Upper lobe of right lung (tissue), 1 donor: ENCODE measurements at places on chromosomes 7 and 10. TPM values are rescaled to one million over a fixed set of nuclear protein-coding genes. Genes with fewer than 3 reads are reported as not detected.

GRCh38 chr7:142104550-142105527 lies 6.7 kb upstream of the MGAM2 start:
- no peak overlapping the region for H3K27ac ChIP-seq
- no peaks in the 10 kb centered on the region for H3K4me1 ChIP-seq
- no peaks in the 10 kb centered on the region for H3K36me3 ChIP-seq
- no peak for DNase-seq
- no peak overlapping the region for H3K4me3 ChIP-seq
- H3K27me3 ChIP-seq: no peaks in the 10 kb centered on the region

DNA sequence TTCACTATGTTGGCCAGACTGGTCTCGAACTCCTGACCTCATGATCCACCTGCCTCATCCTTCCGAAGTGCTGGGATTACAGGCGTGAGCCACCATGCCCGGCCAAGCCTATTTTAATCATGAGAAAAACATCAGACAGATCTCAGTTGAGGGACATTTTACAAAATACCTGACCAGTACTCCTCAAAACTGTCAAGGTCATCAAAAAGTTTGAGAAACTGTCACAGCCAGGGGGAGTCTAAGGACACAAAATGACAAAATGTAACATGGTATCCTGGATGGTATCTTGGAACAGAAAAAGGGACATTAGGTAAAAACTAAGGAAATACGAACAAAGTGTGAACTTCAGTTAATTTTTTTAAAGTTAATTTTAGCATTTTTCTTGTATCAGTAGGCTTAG lies 219.8 kb upstream of the PPP1R3A start:
- H3K27me3 ChIP-seq: no peaks in the 10 kb centered on the region
- H3K4me3 ChIP-seq: no peak overlapping the region
- no peak for DNase-seq
- H3K36me3 ChIP-seq: no peaks in the 10 kb centered on the region

DNA sequence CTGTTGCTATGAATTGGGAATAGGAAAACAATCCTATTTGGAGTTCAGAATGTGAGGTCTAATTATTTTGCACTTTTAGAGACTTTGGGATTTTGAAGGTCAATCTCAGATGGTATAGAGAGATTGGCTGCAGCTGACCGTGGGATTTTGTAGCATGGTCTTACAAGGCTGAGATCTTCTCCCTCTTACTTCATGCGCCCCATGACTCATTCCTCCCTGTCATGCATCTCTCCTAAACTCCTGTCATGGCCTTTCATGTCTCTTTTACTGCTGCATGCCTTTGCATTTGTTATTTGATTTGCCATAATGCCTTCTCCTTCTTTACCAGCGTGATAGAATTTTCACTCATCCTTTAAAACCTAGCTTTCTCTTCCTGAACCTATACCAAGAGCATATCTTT lies 133.1 kb downstream of the BBS9 start:
- no peaks in the 10 kb centered on the region for H3K36me3 ChIP-seq
- no peak overlapping the region for H3K27ac ChIP-seq
- H3K27me3 ChIP-seq: no peaks in the 10 kb centered on the region
- DNase-seq: no peak
- no peak overlapping the region for H3K4me3 ChIP-seq

- no peaks in the 10 kb centered on the region for H3K36me3 ChIP-seq
- DNase-seq: no peak
- no peaks in the 10 kb centered on the region for H3K4me1 ChIP-seq
- no peak overlapping the region for H3K4me3 ChIP-seq
Measured at GRCh38 chr7:90655566-90655965, 59.4 kb downstream of the CDK14 start.

SLC39A12 gene
- 0.29 TPM for total RNA-seq

DNA sequence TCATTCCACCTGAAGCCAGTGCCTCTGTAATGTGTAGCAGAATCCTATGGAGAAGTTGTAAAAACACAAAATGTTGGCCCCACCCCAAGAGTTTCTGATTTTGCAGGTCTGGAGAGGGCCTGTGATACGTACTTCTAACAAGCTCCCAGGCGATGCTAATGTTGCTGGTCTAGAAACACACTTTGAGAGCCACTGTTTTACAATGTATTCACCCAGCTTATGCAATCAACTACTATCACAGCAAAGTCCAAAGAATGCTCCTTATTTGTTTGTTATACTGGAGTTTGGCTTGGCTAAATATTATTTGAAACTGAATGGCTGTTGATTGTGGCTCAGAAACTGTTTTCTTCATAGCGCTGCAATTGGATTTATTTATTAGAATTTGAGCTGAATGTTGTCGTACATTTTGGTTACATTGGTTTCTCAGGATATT lies 44.3 kb downstream of the DNAJB9 start:
- H3K36me3 ChIP-seq: no peaks in the 10 kb centered on the region
- no peaks in the 10 kb centered on the region for H3K27me3 ChIP-seq
- H3K4me3 ChIP-seq: no peak overlapping the region
- no peak for DNase-seq

GRCh38 chr10:52454491-52454890 lies 140.4 kb downstream of the DKK1 start:
- no peak overlapping the region for H3K27ac ChIP-seq
- H3K4me1 ChIP-seq: no peaks in the 10 kb centered on the region
- H3K27me3 ChIP-seq: no peaks in the 10 kb centered on the region
- H3K4me3 ChIP-seq: no peak overlapping the region

STAG3 gene
- 2.3 TPM for total RNA-seq

GRCh38 chr10:115171392-115171960 lies 78.3 kb downstream of the ATRNL1 start:
- H3K27me3 ChIP-seq: no peaks in the 10 kb centered on the region
- no peaks in the 10 kb centered on the region for H3K36me3 ChIP-seq
- no peak overlapping the region for H3K4me3 ChIP-seq
- H3K27ac ChIP-seq: no peak overlapping the region

- H3K4me3 ChIP-seq: no peak overlapping the region
- no peaks in the 10 kb centered on the region for H3K36me3 ChIP-seq
- H3K27me3 ChIP-seq: no peaks in the 10 kb centered on the region
- no peak for DNase-seq
Measured at GRCh38 chr7:138238734-138239659, 162.7 kb downstream of the AKR1D1 start.

DNA sequence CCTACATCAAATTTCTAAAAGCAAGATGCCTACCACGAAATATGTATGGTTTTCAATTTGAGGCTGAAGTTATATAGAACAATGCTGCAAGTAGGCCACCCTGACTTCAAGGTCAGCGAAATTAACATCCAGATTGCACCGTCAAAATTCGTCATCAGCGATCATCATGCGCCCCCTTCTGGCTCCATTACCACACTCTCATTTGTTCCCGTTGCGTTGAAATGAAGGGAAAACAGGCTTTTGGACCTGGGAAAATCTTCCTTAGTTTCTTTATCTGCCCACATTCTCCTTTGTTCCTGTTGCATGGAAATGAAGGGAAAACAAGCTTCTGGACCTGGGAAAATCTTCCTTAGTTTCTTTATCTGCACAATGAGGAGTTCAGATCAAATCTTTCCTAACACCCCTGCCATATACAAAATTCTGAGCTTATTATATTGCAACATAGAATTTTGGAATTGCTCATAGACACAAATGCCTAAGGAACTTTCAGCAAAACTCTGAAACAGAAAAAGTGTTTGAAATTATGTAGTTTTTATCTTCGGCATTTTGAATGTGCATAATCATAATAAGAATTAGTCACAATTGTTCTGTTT lies 98.2 kb upstream of the PRKCQ start:
- H3K36me3 ChIP-seq: no peaks in the 10 kb centered on the region
- H3K4me3 ChIP-seq: no peak overlapping the region
- no peaks in the 10 kb centered on the region for H3K27me3 ChIP-seq
- no peak overlapping the region for H3K27ac ChIP-seq
- DNase-seq: no peak
- no peaks in the 10 kb centered on the region for H3K4me1 ChIP-seq

GRCh38 chr10:112503643-112504042 lies 56.6 kb downstream of the VTI1A start:
- no peak overlapping the region for H3K4me3 ChIP-seq
- no peak for DNase-seq
- no peaks in the 10 kb centered on the region for H3K4me1 ChIP-seq
- no peaks in the 10 kb centered on the region for H3K36me3 ChIP-seq

DNA sequence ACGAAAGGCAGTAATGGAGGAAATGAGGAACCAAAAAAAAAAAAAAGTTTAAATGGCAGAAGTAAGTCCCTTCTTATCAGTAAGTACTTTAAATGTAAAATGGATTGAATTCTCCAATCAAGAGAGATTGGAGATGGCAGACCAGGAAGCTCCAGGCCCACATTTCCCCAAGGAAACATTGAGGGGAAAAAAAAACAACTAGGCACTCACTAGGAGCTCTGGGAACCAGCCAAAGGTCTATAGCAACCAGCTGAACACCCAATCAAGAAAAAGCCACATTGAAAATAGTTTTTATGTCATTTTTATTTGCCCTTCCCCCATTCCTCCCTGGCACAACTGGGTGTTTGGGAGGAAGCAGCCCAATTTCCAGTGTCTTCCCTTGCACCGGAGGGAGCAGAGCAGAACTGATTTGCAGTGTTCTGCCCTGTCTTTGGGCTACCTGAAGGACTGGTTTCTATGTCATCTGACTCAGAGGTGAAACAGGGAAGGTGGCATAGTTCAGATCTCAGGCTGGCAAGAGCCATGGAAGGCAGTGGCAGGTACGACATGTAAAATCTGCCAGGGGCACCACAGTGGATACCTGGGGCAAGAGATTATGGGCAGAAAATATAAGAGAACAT lies 121.9 kb downstream of the SMURF1 start:
- no peaks in the 10 kb centered on the region for H3K27me3 ChIP-seq
- peaks cover 10% of the 10 kb centered on the region for H3K36me3 ChIP-seq
- peaks cover 10% of the 10 kb centered on the region for H3K4me1 ChIP-seq
- H3K27ac ChIP-seq: no peak overlapping the region

LIPF gene
- not detected for total RNA-seq

DNA sequence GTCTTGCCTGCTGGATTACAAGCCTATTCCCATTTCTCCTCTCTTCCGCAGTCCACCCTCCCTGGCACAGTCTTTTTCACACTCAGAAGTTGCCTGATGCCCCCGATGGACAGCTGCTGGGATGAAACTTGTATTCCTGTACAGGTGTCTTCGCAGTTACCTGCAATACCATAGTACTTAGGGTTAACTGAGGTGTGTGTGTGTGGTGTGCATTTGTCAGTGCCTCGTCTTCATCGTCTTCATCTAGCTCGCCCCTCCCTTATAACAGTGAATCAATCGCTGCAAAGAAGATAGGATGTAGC lies 11.0 kb downstream of the NXPH1 start:
- no peaks in the 10 kb centered on the region for H3K4me1 ChIP-seq
- DNase-seq: no peak
- no peak overlapping the region for H3K27ac ChIP-seq
- H3K36me3 ChIP-seq: no peaks in the 10 kb centered on the region
- no peak overlapping the region for H3K4me3 ChIP-seq
- H3K27me3 ChIP-seq: peaks cover 65% of the 10 kb centered on the region

DNA sequence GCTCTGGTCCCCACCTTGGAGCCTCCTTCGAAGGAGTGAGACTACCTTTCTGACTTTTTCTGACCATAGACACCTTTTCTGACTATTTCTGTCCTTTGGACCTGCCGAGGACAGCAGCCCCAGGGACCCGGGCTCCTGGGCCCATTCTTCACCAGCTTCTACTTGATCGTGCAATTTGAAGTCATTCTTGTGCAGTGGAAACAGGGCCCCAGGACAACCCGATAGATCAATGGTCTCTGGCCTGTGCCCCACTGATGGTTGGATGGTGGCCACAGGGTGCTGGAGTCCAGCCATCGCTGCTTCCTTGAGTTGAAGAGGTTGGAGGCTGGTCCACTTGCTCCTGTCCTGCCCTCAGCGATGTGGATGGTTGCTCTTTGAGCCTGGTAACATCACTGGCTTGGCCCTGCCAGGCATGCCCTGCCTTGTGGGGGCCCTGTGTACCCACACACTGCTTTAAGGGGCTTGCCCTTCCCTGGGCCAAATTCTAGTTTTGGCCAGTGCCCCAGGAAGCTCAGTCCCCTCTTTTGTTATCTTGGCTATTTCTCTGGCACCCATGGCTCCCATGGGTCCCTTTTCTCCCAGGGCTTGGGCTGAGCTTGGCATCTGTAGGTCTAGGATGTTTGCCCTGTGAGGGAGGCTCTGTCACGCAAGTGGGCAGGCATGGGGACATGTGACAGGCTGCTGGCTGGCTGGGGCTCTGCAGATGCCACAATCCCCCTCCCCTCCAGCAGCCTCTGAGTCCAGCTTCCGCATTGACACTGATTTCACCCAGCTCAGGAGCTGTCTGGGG lies 375.6 kb upstream of the NUPR2 start:
- no peaks in the 10 kb centered on the region for H3K36me3 ChIP-seq
- no peaks in the 10 kb centered on the region for H3K27me3 ChIP-seq
- H3K4me1 ChIP-seq: no peaks in the 10 kb centered on the region

DOCK1 gene
- 46.4 TPM for total RNA-seq

GRCh38 chr7:111012149-111012548 lies 78.8 kb upstream of the LRRN3 start:
- no peaks in the 10 kb centered on the region for H3K4me1 ChIP-seq
- H3K27ac ChIP-seq: peak overlapping the region; percentile 27
- no peaks in the 10 kb centered on the region for H3K27me3 ChIP-seq
- DNase-seq: no peak

MDH2 gene
- 106 TPM for total RNA-seq

DNA sequence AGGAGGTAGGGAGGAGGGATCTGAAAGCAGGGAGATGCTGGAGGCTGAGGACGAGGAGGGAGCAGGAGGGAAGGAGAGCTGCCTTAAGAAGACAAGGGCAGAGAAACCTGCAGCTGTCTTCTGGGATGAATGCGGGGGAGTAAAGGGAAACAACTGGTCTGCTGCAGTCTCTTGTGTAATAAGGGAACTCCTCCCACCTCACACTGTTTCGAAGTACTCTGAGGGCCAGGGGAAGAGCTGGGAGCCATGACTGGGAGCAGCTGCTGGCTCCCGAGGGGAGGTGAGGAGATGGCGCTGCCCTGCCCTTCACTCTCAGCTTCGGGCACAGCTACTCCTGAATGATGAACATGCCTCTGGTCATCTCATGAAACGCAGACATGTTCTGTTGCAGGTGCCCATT lies 65.1 kb downstream of the CLEC2L start:
- H3K4me3 ChIP-seq: no peak overlapping the region
- H3K36me3 ChIP-seq: peaks cover 61% of the 10 kb centered on the region
- H3K4me1 ChIP-seq: no peaks in the 10 kb centered on the region
- H3K27ac ChIP-seq: no peak overlapping the region
- no peak for DNase-seq

PTF1A gene
- total RNA-seq: not detected
